ENCODE measurements at places on chromosomes 2 and 18.

GRCh38 chr18:58522132-58522531, 106.8 kb downstream of the ALPK2 start:
- DNase-seq = no peak

DNA sequence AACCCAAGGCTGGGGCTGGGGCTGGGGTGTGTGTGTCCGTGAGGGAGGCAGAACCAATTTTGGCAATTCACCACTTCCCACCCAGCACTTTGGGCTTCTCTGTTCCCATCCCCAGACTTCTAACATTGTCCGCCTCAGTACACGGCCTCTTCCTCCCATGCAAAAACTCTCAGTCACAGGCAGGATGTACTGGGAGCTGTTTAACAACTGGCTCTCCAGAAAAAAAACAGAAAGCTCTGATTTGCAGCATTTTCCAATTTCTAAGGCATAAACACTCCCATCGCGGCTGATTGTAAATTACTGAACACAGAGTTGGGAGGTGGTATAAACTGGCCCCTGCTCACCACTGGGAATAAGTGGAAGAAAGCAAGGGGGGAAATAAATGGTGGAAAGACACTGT, 73.1 kb upstream of the MAP4K3 start:
- no peak for DNase-seq

DNA sequence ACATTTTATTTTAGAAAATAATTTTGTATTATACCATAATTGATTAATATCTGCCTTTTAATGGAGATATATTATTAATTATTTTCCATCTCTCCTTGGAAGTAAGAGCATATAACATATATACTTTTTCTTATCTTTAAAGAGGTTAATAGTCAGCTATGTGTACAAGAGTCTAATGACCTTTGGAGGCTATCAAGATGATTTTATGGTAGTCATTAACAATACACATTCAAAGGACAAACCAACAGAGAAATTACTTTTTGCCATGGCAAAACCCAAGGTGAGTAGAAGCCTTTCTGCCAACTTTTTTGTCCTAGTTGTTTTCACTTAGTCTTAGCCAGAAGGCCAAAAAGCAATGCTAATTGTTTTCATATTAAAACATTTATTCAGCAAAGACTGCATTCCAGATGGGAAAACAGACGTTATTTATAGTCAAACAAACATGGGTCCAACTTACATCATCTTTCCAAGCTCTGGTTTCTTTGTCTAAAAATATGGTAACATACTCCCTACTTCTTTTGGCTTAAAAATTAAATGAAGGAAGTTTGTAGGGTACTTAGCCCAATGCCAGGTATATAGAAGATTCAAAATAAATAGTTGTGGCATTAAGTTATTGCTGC, 9.6 kb upstream of the DYNC2LI1 start:
- DNase-seq = peak; percentile 30

DNA sequence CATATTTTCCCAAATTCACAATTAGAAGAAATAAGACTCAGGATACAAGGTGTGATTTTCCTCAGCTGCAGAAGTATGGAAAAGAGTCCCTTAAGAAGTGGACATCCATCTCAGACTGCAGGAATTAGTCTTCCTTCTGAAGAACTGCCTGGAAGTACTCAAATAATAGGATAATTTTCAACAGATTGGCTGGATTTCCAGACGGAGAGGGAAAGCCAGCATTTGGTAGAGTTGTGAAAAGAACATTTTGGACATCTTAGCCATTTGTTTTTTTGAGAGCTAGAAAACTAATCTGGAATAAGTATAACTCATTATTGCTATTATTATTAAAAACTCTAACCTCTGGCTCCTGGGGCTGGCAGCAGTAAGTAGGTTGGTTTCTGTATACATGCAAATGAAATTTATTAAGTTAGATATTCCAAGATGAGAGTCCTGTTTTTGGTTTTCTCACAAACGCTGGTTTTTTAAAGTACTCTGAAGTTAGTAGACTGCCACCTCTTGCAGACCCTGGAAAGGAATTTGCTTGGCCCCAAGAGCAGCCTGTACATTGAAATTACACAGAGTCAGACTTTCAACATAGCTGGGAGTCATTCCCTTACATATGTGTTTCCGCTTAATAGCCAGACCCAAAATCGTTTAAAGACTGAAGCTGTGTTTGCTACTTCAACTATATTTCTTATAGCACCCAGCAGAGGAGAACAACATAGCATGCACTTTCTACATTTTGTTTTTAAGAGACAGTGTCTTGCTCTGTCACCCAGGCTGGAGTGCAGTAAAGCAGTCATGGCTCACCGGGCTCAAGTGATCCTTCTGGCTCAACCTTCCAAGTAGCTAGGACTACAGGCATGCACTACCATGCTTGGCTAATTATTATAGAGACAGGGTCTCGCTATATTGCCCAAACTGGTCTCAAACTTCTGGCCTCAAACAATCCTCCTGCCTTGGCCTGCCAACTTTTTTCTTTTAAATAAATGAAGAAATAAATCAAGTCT, 142.4 kb downstream of the THADA start:
- no peak for DNase-seq

DNA sequence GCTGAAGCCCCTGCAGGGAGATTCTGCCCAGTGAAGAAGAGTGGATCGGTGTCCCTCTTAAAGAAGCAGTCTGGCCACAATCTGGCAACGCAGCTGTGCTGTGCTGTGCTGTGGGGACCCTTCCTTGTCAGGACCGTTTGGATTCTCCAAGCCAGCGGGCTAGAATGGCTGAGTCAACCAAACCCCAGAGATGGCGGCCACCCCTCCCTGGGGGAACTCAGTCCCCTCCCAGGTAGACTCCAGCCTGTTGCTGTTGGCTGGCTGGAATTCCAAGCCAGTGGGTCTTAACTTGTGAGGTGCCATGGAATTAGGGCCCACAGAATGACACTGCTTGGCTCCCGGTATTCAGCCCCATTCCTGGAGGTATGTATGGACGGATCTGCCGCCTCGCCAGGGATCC, 62.3 kb downstream of the MMADHC start:
- DNase-seq = no peak

DNA sequence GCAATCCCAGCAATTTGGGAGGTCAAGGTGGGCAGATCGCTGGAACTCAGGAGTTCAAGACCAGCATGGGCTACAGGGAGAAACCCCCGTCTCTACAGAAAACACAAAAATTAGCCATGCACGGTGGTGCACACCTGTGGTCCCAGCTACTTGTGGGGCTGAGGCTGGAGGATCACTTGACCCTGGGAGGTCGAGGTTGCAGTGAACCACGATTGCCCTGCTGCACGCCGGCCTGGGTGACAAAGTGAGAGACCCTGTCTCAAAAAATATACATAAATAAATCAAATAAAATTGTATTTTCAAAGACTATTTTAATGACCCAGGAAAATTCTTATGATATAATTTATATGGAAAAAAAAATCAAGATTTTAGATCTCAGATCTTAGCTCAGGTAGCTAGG, 191.5 kb downstream of the ZFP36L2 start:
- no peak for DNase-seq

GRCh38 chr2:158629116-158629515, 166.0 kb upstream of the DAPL1 start:
- no peak for DNase-seq

DNA sequence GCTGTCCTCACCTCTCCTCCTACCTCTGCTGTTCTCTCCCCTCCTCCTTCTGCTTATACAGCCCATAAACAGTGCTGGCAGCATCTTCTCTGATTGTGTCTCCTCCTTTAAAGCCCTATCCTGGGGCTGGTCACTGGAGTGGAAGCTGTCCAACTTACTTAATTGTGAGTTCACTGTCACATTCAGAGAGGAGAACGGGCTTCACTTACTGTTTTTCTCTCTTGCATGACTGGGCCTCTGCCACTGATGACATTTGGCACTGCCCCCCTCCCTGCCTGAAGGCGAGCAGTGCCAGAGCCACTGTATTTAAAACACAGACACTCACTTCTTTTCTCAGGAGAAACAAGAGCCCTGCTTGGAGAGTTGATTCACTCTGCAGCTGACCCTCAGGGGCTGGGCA, 12.3 kb downstream of the GAD1 start:
- DNase-seq = no peak

- DNase-seq = peak; percentile 68
Measured at GRCh38 chr2:20052861-20053281, 1.4 kb upstream of the LAPTM4A start.

DNA sequence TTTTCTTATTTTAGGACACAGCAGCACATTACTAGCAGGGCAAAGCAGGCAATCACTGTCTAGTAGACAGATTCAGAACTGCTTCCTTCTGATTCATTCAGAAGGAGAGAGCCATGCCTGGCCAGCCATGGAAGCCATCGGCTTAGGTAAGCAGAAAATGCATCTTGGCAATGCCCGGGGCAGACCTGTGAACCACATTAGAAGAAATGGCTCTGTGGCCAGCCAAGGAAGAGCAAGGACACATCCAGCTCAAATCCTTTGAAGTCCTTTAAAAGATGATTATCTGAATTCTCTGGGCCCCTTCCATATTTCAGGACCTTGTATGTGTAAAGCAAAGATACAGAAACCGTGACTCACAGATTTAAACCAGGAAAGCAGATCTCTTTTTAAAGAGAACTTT, 227.4 kb downstream of the PID1 start:
- peak; percentile 40 for DNase-seq

DNA sequence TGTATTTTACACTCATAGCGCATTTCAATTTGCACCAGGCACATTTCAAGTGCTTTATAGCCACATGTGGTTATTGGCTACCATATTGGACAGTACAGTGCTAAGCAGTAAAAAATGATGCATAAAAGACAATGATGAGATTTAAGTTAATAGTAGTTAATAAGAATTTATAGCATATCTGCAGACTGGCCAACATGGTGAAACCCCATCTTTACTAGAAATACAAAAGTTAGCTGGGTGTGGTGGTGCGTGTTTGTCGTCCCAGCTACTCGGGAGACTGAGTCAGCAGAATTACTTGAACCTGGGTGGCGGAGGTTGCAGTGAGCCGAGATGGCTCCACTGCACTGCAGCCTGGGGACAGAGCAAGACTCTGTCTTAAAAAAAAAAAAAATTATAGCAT, 9.7 kb downstream of the DRC1 start:
- no peak for DNase-seq

- DNase-seq = no peak
Measured at GRCh38 chr2:119377294-119377992, 10.7 kb downstream of the DBI start.

DNA sequence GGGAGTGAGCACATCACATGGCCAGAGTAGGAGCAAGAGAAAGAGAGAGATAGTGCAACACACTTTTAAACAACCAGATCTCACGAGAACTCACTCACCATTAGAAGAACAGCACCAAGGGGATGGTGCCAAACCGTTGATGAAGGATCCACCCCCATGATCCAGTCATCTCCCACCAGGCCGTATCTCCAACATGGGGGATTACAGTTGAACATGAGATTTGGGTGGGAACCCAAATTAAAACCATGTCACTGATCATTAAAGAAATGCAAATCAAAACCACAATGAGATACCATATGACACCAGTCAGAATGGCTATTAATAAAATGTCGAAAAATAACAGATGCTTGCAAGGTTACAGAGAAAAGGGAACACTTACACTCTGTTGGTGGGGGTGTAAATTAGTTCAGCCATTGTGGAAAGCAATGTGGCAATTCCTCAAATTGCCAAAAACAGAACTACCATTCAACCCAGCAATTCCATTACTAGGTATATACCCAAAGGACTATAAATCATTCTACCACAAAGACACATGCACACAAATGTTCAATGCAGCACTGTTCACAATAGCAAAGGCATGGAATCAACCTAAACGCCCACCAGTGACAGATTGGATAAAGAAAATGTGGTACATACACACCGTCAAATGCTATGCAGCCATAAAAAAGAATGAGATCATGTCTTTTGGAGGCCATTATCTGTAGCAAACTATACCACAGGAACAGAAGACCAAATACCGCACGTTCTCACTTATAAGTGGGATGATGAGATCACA, 137.1 kb downstream of the COL6A3 start:
- no peak for DNase-seq

- no peak for DNase-seq
Measured at GRCh38 chr2:135168204-135168856, 116.2 kb downstream of the RAB3GAP1 start.

DNA sequence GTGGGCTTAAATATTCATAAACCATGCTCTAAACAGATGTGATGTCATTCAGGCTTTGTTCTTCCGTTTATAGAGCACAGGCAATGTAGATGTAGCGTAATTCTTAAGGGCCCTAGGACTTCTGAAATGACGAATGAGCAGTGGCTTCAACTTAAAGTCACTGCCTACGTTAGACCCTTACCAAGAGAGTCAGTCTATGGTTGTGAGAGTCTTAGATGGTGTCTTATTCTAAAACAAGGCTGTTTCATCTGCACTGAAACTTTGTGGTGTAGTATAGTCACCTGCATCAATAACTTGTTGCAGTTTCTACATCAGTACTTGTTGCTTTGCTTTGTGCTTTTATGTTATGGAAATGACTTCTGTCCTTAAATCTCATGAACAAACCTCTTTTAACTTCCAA, 56.0 kb downstream of the PIK3C3 start:
- no peak for DNase-seq

DNA sequence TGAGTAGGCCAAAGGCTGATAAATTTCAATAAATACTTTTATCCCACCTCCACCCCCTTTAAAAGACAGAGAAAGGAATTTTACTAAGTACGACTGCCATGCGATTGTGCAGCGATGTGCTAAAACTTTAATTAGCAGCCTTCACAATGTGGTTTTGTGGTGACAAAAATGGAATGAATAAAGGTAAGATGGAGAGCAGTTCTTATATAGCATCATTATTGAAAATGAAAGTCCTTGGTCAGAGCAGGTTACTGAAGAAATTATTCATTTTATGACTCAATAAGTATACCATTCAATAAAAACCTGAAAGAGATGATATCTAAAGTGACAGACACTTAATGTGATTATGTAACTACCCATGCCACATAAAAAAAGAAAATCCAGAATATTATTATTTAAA, 33.2 kb upstream of the MTIF2 start:
- DNase-seq = no peak

DNA sequence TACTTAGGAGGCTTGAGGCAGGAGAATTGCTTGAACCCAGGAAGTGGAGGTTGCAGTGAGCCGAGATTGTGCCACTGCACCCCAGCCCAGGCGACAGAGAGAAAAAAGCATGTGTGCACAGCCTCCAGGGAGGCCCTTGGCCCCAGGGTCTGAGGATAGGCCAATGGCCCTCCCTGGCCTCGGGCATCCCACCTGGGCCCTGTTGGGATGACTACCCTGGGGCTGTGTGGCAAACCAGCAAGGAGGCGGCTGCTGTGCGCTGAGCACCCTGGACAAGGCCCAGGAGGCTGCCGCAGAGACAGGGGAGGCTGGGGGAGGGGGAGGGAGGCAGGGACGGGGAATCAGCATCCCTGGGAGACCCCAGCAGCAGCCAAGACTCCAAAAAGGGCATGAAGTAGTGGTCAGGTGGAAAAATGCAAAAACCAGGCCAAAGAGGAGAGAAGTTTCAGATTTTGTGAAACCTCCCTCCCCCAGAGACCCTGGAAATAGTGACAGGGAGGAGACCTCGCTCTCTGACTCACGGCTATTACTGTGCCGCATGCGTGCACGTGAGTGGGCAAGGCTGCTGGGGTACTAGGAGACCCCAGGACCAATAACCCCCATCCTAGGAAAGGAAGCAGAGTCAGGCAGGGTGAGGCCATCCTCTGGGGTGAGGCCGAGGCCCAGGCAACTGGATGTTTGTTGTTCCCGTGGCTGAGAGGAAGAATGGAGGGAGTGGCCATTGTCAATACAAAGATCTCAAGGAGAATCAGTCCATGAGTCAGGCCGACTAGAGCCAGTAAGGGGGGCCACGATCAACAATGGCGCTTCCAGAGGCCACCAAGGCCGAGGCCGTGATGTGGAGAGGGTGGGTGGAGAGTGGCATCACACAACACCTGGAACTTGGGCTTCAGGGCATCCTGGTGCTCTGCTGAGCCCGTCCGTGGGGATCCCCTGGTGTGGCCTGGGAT, 16.0 kb upstream of the B3GNT7 start:
- no peak for DNase-seq

- no peak for DNase-seq
Measured at GRCh38 chr2:120748310-120748709, 12.6 kb downstream of the GLI2 start.
